ENCODE measurements at places on chromosomes 7 and 10. TPM values are rescaled to one million over a fixed set of nuclear protein-coding genes. Genes with fewer than 3 reads are reported as not detected.

Gene MAT1A
- not detected for total RNA-seq

Gene WDFY4
- 7.1 TPM for total RNA-seq

Gene SGMS1
- 34.2 TPM for total RNA-seq

DNA sequence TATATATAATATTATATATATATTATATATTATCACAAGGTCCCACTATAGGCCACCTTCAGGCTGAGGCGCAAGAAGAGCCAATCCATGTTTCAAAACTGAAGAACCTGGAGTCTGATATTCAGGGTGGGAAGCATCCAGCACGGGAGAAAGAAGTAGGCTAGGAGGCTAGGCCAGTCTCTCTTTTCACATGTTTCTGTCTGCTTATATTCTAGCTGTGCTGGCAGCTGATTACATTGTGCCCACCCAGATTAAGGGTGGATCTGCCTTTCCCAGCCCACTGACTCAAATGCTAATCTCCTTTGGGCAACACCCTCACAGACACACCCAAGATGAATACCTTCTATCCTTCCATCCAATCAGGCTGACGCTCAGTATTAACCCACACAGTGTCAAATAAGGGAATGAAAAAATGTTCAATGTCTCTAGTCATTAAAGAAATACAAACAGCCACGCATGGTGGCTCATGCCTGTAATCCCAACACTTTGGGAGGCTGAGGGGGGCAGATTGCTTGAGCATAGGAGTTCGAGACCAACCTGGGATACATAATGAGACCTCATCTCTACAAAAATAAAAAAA, 135.4 kb upstream of the PCBD1 start:
- DNase-seq, result no peak

GRCh38 chr7:40884241-40884640, 749.4 kb downstream of the SUGCT start:
- no peak for DNase-seq

Gene CNPY1
- total RNA-seq, result not detected

DNA sequence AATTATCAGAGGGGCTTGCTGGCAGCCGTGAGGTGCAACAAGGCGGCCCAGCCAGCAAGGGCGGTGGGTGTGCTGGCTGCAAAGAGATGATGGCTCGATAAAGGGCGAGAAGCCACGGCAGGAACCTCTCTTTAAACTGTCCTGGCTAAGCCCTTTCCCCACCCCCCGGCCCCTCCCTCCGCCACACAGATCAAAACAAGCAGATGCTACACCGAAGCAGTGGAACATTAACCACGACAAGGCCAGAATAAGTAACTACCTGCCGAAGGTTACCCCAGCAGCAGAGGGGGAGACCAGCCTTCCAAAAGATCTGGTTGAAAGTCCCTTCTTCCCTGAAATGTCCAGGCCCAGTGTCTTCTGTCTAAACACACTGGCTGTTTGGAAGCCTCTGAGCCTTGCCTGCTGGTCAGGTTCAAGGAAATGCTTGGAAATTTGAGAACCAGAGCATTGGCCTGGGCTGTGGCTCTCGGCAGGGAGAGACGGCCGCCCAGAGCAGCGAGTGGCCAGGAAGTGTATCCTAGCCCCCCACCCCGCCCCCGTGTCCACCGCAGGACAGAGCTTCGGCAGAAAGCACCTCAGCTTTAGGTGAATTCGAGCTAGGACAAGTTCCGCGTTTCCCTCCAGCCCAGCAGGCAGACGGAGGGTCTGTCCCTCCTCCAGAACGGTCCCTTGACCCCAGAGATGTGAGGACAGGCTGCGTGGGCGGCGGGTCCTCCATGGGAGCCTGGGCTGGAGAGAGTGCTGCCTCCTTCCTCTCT, 2.1 kb downstream of the FAM20C start:
- DNase-seq, result no peak

- peak; percentile 39 for DNase-seq
Observed at GRCh38 chr10:11210211-11210922, 192.7 kb downstream of the CELF2 start.

DNA sequence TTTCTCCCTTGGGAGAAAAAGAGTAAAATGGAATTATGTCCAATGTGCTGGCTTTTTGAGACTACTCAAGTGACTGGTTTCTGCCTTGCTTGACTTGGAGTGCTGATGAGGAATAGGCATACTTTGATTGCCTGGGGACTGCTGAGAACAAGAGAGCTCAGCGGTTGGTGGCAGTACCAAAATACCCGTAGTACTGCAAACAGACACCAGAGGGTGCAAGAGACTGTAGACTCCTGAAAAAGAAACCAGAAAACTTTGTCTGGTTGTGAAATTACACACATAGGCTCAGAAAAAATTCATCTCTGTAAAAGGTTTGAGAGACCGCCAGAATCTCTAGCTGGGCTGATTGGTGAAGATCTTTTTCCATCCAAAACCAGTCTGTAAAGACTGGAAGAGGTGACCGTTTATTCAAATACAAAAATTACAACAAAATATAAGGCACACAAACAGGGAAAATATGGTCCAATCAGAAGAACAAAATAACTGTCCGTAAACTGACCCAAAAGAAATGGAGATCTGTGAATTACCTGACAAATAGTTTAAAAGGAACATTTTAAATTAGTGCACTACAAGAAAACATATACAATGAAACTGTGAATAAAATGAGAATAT, 18.5 kb downstream of the BICC1 start:
- peak; percentile 22 for DNase-seq

DNA sequence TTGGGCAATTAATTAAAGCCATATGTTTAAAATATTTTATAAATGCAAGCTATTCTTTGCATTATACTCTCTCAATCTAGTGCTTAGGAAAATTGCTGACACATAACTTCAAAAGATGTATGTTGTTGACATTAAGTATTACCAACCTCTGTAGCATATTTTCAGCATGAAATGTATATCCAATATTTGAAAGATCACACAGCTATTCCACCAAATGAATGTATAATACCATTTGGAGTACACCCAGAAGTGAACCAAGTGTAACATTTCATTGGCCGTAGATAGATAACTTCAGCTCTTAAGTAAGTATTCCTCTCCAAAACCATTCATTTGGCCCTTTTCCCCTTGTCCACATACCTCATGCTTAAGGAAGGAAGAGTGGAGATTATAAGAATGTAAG, 104.6 kb downstream of the HECTD2 start:
- no peak for DNase-seq

- no peak for DNase-seq
Observed at GRCh38 chr7:85475071-85475470, 288.2 kb upstream of the SEMA3D start.

Gene ANKRD61
- total RNA-seq, result 0.07 TPM

- DNase-seq, result no peak
Observed at GRCh38 chr7:111883241-111883640, 320.9 kb upstream of the IMMP2L start.

Gene SYT15
- total RNA-seq, result 0.21 TPM

DNA sequence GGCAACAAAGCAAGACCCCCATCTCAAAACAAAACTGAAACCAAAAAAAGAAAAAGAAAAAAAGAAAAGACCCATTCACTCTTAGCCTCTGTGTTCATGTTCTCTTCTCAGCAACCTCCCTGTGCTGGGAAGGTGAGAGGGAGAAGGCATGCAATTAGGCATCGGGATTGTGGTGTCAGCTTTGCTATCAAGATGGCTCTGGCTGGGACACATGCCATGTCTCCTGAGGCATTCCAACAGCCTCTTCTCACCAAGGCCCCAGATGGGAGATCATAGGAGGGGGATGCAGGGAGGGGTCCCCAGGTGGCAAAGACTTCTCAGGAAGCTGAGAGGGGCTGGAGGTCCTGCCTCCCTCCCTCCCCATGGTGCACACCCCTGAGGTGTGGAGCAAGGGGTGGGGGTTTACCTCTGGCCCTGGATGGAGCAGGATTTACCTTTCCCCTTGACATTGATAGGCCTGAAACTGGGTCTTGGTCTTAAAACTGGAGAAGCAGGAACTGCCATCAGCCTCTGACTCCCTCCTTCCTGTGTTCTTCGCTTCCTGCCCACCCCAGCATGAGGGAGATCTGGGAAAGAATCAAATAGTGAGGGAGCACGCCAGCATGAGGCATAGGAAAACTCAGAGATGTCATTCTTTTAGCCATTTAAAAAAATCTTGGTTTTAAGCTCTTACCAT, 96.2 kb upstream of the DUSP5 start:
- DNase-seq, result no peak

Gene NUPR2
- total RNA-seq, result not detected

- no peak for DNase-seq
Observed at GRCh38 chr10:20485554-20485953, 411.6 kb downstream of the NEBL start.

DNA sequence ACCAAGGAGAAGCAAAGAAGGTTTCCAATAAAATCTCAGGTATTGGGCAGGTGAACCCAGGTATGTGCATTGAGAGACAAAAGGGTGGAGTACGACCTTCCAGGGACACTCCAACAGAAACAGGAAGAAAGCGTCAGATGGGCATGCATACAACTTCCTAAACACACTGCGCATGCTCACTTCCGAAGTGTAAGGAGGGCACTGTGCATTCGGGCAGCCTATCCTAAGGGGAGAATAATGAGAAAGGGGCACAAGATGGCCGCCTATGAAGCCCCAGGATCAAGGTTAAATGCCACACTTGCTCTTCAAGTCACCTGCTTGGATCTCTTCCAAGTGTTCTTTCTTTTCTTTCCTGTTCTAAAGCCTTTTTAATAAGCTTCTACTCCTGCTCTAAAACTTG, 39.4 kb upstream of the PRSS1 start:
- DNase-seq, result no peak

DNA sequence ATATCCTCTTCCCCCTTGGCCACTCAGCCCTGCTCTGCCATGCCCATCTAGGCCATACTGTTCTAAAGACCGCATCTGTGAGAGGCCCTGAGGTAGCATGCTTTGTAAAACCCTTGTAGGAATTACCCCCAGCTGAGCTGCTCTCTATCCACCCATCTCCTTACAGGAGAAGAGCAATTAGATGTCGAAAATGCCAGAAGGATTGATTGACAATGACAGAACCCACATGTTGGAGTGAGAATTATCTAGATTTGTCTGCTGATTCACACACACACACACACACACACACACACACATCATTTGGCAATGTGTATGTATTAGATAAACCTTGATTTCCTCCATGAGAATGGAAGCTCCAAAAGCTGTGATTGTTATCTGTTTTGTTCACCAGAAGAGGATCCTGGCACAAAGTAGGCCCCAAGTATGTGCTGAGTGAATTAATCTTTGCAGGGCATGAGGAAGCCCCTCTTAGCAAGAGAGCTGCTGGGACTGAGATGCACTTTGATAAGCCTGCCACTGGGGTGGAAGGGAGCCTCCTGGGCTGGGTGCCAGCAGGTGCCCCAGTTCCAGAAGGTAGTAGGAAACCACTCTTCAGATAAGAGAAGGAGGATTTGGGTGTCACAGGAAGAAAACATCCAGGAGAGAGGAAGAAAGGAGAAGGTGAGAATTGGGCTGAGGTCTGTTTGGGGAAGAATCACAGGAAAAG, 187.5 kb upstream of the ADO start:
- no peak for DNase-seq

DNA sequence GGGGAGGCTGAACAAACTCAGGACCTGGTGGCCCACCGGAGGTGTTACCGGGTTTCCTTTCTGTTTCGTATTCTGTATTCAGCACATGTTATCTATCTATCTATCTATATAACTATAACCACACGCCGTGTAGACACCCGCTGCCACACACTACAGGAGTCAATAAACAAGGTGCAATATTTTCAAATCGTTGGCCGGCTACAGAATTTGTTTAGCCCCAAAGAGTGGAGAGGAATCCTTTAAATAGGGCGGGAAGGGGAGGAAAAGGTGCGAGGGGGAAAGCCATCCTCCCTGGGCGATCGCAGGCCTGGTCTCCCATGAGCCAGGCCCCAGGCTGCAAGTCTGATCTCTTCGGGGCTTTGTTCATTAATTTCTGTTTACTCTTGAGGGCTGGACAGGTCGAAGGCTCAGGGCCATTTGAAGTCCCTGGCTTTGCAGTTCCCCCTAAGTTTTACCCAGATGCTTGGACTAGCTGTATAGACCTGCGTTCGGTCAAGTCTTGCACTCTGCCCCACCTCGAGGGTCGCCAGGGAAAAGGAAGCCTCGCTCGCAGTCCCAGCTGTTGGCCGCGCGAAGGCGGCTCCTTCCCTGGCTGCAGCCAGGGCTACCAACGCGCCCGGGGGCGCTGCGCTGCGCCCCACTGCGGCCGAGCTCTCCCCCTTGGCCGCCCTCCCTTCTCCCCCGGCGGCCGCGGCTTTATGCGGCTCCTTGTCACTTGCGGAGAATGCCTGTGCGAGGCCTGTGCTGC, 3.8 kb downstream of the NKX2-3 start:
- DNase-seq, result no peak

Gene SPDYE2
- total RNA-seq, result not detected

Gene DTX2
- 5.1 TPM for total RNA-seq

All from pulmonary artery endothelial cell (primary cell).